ENCODE measurements at places on chromosomes 6 and 20.

GRCh38 chr6:16136091-16136490 lies 7.2 kb downstream of the MYLIP start:
- DNase-seq = no peak

- DNase-seq = no peak
These were observed 12.9 kb downstream of the SLC13A3 start for GRCh38 chr20:46638134-46638897.

DNA sequence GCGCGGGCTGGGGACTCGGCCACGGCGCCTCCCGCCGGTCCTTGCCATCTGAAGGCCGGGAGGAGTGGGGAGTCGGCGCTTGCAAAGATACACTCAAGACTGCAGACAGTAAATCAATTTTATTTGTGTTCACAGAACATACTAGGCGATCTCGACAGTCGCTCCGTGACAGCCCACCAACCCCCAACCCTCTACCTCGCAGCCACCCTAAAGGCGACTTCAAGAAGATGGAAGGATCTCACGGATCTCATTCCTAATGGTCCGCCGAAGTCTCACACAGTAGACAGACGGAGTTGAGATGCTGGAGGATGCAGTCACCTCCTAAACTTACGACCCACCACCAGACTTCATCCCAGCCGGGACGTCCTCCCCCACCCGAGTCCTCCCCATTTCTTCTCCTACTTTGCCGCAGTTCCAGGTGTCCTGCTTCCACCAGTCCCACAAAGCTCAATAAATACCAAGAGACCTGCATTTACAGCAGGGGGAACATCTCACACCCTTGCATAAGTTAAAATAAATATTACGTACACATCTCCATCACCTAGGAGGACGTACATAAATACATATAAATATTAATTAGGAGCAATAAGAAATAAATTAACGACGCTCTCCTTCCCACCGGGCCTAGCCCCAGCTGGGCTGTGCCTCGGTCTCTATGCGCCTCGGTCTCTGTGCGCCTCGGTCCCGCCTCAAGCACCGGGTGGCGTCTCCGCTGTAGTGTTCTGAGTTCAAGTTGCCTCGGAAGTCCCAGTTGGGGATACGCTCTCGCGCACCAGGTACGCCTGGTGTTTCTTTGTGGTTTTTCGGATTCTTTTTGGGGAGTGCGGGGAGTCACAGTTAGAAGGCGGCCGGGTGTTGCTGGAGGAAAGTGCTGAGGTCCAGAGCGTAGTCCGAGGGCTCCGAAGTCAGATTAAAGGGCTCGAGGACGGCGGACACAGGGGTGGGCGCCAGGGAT lies 889 bp upstream of the FLOT1 start:
- DNase-seq = no peak

DNA sequence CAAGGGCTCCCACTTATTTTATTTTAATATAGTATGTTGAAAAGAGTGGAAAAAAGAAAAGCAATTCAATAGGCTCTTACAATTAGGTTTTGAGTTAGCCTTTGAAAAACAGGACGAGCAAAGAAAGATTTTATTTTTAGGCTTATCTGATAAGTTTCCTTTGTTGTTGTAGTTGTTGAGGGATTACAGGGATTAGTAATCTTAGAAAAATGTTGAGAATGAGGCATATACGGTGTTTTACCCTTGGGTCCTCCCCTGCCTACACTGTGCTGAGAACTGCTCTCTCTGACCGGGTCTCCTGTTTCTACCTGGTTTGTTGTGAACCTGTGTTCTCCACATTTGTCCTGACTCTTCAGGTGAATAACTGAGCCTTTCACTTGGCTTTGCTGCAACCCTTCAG lies 16.7 kb downstream of the TRAPPC3L start:
- no peak for DNase-seq

GRCh38 chr6:148790817-148791216 lies 44.0 kb downstream of the UST start:
- no peak for DNase-seq

DNA sequence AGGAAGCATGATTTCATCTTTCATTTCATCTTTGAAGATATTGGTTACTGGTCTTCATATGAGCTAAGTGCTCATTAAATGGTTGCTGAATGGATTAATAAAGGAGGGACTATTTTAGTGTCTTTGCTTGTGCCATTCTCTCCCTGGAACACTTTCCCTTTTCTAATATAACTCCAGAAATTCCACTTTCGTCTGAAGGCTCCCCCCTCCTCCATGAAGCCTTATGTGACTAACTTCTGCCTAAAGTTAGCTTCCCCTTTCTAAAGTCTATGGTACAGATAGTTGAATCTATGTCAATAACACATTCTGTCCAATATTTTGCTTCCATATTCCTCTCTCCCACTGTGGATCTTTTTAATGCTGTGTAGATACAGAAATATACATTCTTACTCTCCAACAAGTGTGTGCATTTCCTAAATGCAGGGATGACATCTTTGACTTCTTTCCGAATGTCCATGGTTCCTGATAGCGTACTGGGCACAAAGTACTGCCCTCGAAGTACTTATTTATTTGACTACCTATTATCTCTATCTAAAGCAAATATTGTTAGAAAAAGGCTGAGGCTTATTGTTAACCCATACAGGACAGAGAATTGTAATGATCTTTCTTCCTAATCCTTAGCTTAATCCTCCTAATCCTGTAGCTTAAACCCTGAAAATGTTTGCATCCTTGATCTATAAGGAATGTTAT lies 84.7 kb upstream of the ELOVL5 start:
- no peak for DNase-seq

DNA sequence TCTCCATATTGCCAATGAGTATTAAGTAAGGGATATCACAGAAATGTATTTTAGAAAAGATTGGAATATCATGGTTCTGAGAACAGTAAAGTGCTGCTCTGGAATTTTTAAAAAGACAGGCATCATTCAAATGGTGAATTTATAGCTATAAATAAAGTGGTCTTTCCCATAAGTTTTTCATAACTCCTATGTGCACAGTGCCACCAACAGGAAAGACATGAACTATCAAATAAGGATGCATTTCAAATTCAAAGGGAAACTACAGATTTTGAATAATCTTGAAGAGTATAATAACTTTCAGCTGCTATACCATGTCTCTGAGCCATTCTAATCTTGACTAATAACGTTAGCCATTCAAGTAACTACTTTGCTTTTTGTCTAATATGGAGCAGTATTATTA lies 456.8 kb upstream of the GJE1 start:
- no peak for DNase-seq

GRCh38 chr20:58452667-58453255 lies 62.4 kb downstream of the APCDD1L start:
- no peak for DNase-seq

GRCh38 chr6:139801571-139802321 lies 427.3 kb upstream of the CITED2 start:
- no peak for DNase-seq

- no peak for DNase-seq
These were observed 496 bp downstream of the TMEM242 start for GRCh38 chr6:157322792-157323254.

DNA sequence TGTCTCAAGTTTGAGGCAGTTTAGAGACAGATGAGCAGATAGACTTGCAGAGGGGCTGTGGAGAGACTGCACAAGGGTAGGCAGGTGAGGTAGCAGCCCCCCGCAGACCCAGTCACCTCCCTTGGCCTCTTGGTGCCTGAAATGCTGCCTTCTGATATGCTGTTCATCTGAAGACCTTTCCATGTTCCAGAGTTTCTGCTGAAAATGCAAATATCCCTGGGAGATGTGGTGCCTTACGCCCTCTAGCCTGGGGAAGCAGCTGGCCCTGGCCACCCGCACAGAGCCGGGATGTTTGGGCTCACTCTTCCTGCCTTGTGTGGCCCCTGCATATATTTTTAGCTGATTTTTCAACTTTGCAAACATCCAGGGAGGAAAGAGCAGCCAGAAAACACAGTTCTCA lies 51.4 kb downstream of the TMEM242 start:
- DNase-seq = no peak

DNA sequence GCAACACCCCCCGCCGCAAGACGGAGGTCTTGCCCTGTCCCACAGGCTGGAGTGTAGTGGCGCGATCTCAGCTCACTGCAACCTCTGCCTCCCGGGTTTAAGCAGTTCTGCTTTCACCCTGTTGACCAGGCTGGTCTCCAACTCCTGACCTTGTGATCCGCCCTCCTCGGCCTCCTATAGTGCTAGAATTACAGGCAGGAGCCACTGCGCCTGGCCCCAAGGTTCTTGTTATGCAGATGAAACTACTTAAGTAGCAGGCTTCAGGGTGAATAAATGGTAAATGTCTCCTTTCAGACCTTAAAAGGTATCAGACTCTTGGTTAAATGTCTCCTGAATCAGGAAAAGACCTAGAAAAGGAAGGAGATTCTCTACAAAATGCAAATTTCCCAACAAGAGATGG lies 95.4 kb upstream of the TMEM181 start:
- DNase-seq = no peak

- DNase-seq = no peak
These were observed 178.7 kb downstream of the DTNBP1 start for GRCh38 chr6:15484140-15484539.

- DNase-seq = no peak
These were observed 98.9 kb downstream of the TBC1D32 start for GRCh38 chr6:121235386-121235785.

- no peak for DNase-seq
These were observed 34.3 kb downstream of the COL12A1 start for GRCh38 chr6:75171567-75171966.

DNA sequence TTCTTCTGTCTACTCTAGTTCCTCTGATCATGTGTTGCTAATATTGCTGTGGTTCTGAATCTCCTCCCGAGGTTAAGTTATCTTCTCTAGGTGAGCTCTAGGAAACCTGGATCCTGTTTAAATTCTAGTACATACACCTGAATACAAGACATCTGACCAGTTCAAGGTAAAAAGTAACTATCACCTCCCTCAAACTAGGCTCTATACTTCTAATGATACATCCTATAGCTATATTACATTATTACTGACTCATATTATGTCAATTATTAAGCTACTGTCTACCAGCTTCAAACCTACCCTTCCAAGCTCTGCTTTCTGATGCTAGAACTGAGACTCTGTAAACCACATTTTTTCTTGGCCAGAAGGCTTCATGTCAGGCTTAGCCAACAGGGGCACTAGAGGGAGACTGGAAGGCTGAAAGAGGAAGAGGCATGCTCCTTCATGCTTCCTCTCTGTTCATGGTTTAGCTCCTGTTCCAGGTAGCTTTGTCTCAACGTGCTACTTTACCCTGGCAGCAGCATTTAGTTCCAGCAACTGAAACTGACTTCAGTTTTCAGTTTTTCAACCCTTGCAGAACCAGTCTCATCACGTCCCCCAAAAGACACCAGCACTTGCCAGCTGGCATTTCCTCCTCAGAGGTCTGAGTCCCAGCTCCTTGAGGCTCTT lies 148.4 kb upstream of the TOP1 start:
- DNase-seq = no peak

GRCh38 chr20:53028337-53029007 lies 56.3 kb downstream of the TSHZ2 start:
- DNase-seq = no peak
